Stomach (tissue), 19 donors: ENCODE measurements at places on chromosomes 13 and 19.
A peak's percentile ranks its signal among the peaks of the same experiment; 100 is the strongest.

- peaks cover 8% of the 10 kb centered on the region for H3K4me1 ChIP-seq
- no peak overlapping the region for H3K4me3 ChIP-seq
- no peak overlapping the region for H3K27ac ChIP-seq
- no peak for DNase-seq
- H3K36me3 ChIP-seq = no peaks in the 10 kb centered on the region
- H3K27me3 ChIP-seq = no peaks in the 10 kb centered on the region
Measured at GRCh38 chr19:44841231-44841630, 4.9 kb upstream of the NECTIN2 start.

- no peak overlapping the region for H3K4me3 ChIP-seq
- H3K36me3 ChIP-seq = no peaks in the 10 kb centered on the region
- no peak for DNase-seq
Measured at GRCh38 chr13:77863144-77863543, 55.5 kb downstream of the EDNRB start.

- no peak overlapping the region for H3K4me3 ChIP-seq
- H3K27ac ChIP-seq = no peak overlapping the region
- H3K4me1 ChIP-seq = no peaks in the 10 kb centered on the region
- DNase-seq = no peak
Measured at GRCh38 chr19:38009650-38010242, 102.7 kb downstream of the SIPA1L3 start.

DNA sequence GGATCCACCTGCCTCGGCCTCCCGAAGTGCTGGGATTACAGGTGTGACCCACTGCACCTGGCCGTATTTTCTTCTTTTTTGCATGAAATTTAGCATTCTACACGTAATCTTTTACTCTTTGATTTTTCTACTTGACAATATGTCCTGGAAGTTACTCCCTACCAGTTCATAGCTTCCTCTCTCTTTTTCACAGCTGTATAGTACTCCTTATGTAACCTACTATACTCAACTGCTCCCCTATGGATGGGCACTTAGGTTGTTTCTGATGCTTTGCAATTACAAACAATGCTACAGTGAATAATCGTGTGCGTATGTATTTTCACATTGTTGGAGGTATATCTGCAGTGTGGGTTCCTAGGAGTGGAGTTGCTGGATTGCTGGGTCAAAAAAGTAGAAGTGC is 90.5 kb upstream of the FARP1 start:
- no peak for DNase-seq
- H3K4me3 ChIP-seq = no peak overlapping the region
- H3K27ac ChIP-seq = no peak overlapping the region
- no peaks in the 10 kb centered on the region for H3K27me3 ChIP-seq
- no peaks in the 10 kb centered on the region for H3K4me1 ChIP-seq

DNA sequence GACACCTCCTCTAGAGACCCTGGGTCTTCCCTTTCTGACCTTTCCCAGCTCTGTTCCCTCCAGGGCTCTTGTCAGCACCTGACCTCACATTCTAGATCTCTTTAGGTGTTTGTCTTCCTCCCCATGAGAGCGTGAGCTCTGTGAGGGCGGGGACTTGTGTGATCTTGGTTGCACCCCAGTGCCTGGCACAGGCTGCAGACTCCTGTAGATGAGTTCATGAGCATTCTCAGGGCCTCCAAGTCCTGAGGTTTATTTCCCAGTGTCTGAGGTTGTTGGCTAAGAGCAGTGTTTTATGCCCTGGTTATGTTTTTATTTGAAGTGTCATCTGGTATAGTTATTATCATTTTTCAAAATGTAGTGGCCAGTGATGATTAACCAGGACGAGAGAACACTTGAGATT is 596 bp downstream of the CEACAM4 start:
- peaks cover 19% of the 10 kb centered on the region for H3K27me3 ChIP-seq
- no peaks in the 10 kb centered on the region for H3K36me3 ChIP-seq
- H3K27ac ChIP-seq = no peak overlapping the region
- H3K4me3 ChIP-seq = no peak overlapping the region

DNA sequence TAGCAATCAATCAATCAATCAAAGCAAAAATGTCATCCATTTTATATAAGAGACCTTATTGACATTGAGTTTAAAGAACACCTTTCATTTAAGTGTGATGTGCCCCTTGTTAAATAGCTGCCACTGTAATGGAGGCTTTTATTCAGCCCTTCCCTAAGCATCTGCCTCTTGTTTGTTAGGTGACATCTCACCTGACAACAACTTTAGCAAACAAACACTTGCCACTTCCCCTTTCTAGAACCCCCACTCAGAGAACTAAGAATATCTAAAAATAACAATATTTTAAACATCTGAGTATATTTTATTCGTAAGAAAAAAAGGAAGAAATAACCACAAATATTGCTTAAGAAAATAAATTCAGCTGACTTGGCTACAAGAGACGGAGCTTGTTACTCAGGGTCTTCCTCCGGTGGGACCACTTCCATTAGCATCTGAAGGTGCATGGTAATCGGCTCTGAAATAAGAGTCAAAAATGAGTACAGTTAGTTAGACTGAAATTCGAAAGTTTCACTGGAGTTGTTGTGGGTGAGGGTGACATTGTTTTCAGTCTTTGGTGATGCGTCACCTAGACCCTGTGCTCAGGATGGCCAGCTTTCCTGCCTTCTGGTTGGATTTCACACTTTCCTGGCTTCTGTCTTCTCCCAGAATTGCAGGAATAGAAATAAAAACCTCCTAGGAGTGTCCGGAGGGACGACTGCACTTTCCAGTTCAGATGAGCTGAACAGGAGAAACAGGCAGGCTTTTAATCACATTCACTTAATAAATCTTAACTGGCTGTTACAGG is 39.1 kb downstream of the SLC7A9 start:
- no peaks in the 10 kb centered on the region for H3K36me3 ChIP-seq
- H3K4me3 ChIP-seq = no peak overlapping the region
- DNase-seq = no peak
- no peaks in the 10 kb centered on the region for H3K27me3 ChIP-seq
- no peak overlapping the region for H3K27ac ChIP-seq

- peak within 1 kb of the TSS; percentile 76 for H3K27ac ChIP-seq
- H3K4me1 ChIP-seq = peaks cover 34% of the 10 kb centered on the region
- H3K36me3 ChIP-seq = peaks cover 11% of the 10 kb centered on the region
Measured at GRCh38 chr19:39032063-39032918, at the start of gene FBXO27. Gene FBXO27 (minus strand): TSS chr19:39032549. CDS start chr19:39032227, 322 bp downstream.

GRCh38 chr13:36454987-36455386 is 22.7 kb downstream of the CCNA1 start:
- no peak overlapping the region for H3K4me3 ChIP-seq
- H3K27ac ChIP-seq = no peak overlapping the region
- no peaks in the 10 kb centered on the region for H3K27me3 ChIP-seq

- no peaks in the 10 kb centered on the region for H3K4me1 ChIP-seq
- H3K27ac ChIP-seq = no peak overlapping the region
- no peak for DNase-seq
- no peak overlapping the region for H3K4me3 ChIP-seq
- H3K27me3 ChIP-seq = peaks cover 45% of the 10 kb centered on the region
Measured at GRCh38 chr19:19217099-19217498, 5.3 kb downstream of the NCAN start.

DNA sequence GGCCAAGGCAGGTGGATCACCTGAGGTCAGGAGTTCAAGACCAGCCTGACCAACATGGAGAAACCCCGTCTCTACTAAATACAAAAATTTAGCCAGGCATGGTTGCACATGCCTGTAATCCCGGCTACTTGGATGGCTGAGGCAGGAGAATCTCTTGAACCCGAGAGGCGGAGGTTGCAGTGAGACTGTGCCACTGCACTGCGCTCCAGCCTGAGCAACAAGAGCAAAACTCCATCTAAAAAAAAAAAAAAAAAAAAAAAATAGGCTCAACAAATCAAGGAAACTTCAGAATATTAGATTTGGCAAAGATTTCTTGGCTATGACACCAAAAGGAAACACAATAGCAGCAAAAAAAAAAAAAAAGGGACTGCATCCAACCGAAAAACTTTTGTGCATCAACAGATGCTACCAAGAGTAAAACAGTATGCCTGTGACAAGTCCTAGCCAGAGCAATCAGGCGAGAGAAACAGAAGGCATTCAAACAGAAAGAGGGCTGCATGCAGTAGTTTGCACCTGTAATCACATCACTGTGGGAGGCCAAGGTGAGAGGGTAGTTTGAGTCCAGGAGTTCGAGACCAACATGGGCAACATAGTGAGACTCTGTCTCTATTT is 23.8 kb downstream of the ZNF160 start:
- H3K4me1 ChIP-seq = no peaks in the 10 kb centered on the region
- no peak for DNase-seq
- peaks cover 68% of the 10 kb centered on the region for H3K36me3 ChIP-seq
- no peak overlapping the region for H3K4me3 ChIP-seq
- H3K27ac ChIP-seq = no peak overlapping the region

- no peak overlapping the region for H3K27ac ChIP-seq
- no peaks in the 10 kb centered on the region for H3K36me3 ChIP-seq
- peaks cover 43% of the 10 kb centered on the region for H3K4me1 ChIP-seq
- H3K27me3 ChIP-seq = peaks cover 30% of the 10 kb centered on the region
- H3K4me3 ChIP-seq = no peak overlapping the region
Measured at GRCh38 chr19:13864046-13864666, 12.8 kb upstream of the NANOS3 start.

GRCh38 chr19:37932985-37933936 is 26.3 kb downstream of the SIPA1L3 start:
- H3K27ac ChIP-seq = peak overlapping the region; percentile 78
- peak; percentile 60 for DNase-seq
- H3K4me3 ChIP-seq = peak overlapping the region; percentile 33
- peaks cover 80% of the 10 kb centered on the region for H3K4me1 ChIP-seq

DNA sequence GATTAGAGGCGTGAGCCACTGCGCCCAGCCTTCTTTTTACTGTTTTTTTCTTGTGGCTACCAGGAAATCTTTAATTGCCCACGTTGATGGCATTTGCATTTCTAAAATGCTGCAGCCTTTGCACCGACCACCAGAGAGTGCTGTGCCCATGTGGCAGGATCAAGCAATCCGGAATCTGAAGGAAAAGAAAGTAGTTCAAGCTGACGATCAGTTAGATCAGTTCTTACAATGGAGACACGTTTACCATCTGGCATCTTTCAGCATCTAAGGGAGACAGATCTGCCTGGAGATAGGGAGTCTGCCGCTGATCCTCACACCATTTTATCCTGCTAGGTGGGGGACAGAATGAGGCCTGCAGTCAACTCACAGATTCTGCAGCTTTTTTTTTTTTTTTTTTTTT is 19.9 kb downstream of the TINCR start:
- no peaks in the 10 kb centered on the region for H3K27me3 ChIP-seq
- H3K4me1 ChIP-seq = no peaks in the 10 kb centered on the region
- H3K4me3 ChIP-seq = no peak overlapping the region
- peak; percentile 31 for DNase-seq
- H3K27ac ChIP-seq = no peak overlapping the region
- no peaks in the 10 kb centered on the region for H3K36me3 ChIP-seq
